HCT116 (cell line): ENCODE measurements at places on chromosomes 3 and 15.

DNA sequence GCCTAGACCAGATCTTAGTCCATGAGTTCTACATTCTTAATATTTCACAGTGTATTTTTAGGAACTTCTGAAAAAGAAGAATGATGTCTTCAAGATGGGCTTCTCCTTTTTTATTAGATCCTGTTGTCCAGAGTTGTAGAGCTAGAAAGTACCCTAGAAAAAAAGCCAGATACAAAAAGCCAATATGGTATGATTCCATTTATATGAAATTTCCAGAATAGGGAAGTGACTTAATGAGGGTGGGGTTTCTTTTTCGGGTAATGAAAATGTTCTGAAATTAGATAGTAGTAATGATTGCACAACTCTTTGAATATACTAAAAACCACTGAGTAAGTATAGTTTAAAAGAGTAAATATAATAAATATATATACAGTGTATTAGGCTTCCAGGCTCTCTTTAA, 116.9 kb downstream of the NFKBIZ start:
- DNase-seq = no peak
- H3K27me3 ChIP-seq = no peaks in the 10 kb centered on the region
- no peaks in the 10 kb centered on the region for H3K36me3 ChIP-seq
- no peak overlapping the region for H3K27ac ChIP-seq
- no peak overlapping the region for H3K4me3 ChIP-seq

- no peak for DNase-seq
- H3K27ac ChIP-seq = no peak overlapping the region
- no peaks in the 10 kb centered on the region for H3K27me3 ChIP-seq
- H3K36me3 ChIP-seq = no peaks in the 10 kb centered on the region
- H3K4me1 ChIP-seq = no peaks in the 10 kb centered on the region
- no peak overlapping the region for H3K4me3 ChIP-seq
These were observed 8.5 kb upstream of the ILDR1 start for GRCh38 chr3:122030381-122031122.

GRCh38 chr3:22269831-22270230, 518.8 kb upstream of the ZNF385D start:
- no peaks in the 10 kb centered on the region for H3K4me1 ChIP-seq
- no peak overlapping the region for H3K4me3 ChIP-seq
- no peak overlapping the region for H3K27ac ChIP-seq

- no peak overlapping the region for H3K27ac ChIP-seq
- no peak for DNase-seq
- H3K4me1 ChIP-seq = no peaks in the 10 kb centered on the region
- no peak overlapping the region for H3K4me3 ChIP-seq
These were observed 289.9 kb downstream of the SHOX2 start for GRCh38 chr3:157816296-157816695.

GRCh38 chr3:54988302-54988837, 60.5 kb upstream of the LRTM1 start:
- no peaks in the 10 kb centered on the region for H3K4me1 ChIP-seq
- no peak overlapping the region for H3K27ac ChIP-seq
- H3K27me3 ChIP-seq = no peaks in the 10 kb centered on the region
- H3K36me3 ChIP-seq = no peaks in the 10 kb centered on the region

- H3K27ac ChIP-seq = no peak overlapping the region
- no peak overlapping the region for H3K4me3 ChIP-seq
- H3K27me3 ChIP-seq = no peaks in the 10 kb centered on the region
- H3K36me3 ChIP-seq = no peaks in the 10 kb centered on the region
- DNase-seq = no peak
These were observed 194.9 kb downstream of the FOXP1 start for GRCh38 chr3:71388535-71389120.

DNA sequence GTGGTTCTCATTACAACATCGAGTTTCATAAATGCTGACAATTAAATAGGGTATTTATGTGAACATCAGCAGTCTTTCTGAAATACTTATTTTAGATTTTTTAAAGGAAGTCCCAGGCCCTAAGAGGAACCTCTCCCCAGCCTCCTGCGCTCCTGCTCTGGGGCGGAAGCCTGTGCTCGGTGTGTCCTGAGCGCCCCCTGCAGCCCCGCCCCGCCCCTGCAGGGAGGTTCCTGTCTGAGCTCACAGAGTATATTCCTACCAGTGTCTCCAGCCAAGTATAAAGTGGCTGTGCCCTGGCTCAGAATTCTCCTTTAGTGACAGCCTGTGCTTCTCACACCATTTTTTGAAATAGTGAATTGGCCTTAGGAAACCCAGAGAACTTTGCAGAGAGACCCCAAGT, 567.9 kb downstream of the GOLGA6L6 start:
- no peak for DNase-seq
- no peak overlapping the region for H3K4me3 ChIP-seq
- H3K36me3 ChIP-seq = no peaks in the 10 kb centered on the region
- no peaks in the 10 kb centered on the region for H3K4me1 ChIP-seq
- no peak overlapping the region for H3K27ac ChIP-seq

GRCh38 chr3:46412786-46413298, 5.8 kb downstream of the CCRL2 start:
- no peak for DNase-seq
- H3K4me3 ChIP-seq = no peak overlapping the region
- H3K27me3 ChIP-seq = no peaks in the 10 kb centered on the region
- no peaks in the 10 kb centered on the region for H3K4me1 ChIP-seq
- no peaks in the 10 kb centered on the region for H3K36me3 ChIP-seq
- H3K27ac ChIP-seq = no peak overlapping the region

DNA sequence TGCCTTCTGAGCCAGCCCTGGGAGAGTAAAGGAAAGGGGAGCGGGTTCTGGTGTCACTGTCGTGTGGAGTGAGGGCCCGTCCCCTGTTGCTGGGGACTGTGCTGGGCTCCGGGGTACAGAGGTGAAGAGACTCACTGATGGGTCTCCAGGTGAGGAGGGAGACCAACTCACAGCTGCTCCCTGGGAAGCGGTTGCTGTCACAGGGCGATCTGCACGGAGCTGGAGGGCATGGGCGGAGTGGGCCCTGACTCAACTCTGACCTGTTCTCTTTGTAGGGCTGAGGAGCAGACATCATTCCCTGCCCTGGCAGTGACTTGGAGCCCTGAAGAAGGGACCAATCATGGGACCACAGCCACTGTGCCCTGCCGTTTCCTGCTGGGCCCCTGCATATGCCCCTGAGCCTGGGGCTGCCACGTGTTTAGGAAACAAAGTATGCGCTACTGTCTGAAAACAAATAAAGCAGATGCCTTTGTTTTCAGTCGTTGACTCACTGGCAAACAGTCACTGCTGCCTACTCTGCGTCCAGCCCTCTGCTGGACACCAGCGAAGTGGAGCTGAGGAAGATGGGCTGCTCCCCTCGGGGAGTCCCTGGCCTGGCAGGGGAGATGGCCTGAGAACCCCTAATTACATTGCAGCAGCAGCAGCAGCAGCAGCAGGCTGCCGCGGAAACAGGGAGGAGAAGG, 22.9 kb upstream of the PLXNA1 start:
- no peaks in the 10 kb centered on the region for H3K4me1 ChIP-seq
- H3K36me3 ChIP-seq = no peaks in the 10 kb centered on the region

GRCh38 chr15:27646531-27646930, 452.6 kb downstream of the OCA2 start:
- H3K27me3 ChIP-seq = no peaks in the 10 kb centered on the region
- no peak overlapping the region for H3K4me3 ChIP-seq
- H3K36me3 ChIP-seq = no peaks in the 10 kb centered on the region
- H3K4me1 ChIP-seq = no peaks in the 10 kb centered on the region
- no peak for DNase-seq
- H3K27ac ChIP-seq = no peak overlapping the region
